ENCODE measurements at places on chromosomes 12 and 14.

DNA sequence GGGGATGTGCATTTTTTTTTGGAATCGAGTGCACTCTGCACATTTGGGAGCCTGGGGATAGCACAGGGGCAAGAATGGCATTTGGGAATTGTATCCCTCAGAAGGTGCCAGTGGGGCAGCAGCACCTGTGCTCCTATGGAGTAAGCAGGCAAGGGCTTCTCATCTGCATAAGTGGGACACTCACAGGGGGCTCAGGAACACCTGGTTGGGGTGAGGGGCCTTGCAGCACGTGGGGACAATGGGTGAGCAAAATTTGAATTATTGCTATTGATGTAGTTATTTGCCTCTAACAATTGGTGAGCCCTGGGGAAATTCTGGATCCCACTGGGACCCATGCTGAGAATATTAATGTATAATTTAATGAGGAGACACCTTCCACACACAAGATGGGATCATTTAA, 274.2 kb downstream of the TTC6 start:
- DNase-seq = no peak

DNA sequence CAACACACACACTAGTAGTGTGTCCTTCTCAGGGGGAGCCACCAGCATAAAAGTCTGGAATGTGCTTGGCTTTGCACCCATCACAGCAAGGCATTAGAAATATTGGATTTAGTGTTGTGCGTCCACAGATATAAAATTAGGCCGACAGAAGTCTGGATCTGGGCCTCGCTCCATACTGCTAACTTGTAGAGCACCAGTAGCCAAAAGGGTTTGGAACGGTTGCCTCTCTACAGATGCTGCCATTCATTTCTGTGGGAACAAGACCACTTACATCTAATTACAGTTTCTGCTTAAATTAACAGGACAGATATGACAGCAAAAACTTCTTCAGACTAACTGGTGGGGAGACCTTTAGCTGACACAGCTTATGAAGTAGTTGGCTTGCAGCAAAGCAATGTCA, 94.2 kb downstream of the EXOC5 start:
- DNase-seq = no peak

- no peak for DNase-seq
Measured at GRCh38 chr12:93706387-93706786, 29.2 kb downstream of the CRADD start.

DNA sequence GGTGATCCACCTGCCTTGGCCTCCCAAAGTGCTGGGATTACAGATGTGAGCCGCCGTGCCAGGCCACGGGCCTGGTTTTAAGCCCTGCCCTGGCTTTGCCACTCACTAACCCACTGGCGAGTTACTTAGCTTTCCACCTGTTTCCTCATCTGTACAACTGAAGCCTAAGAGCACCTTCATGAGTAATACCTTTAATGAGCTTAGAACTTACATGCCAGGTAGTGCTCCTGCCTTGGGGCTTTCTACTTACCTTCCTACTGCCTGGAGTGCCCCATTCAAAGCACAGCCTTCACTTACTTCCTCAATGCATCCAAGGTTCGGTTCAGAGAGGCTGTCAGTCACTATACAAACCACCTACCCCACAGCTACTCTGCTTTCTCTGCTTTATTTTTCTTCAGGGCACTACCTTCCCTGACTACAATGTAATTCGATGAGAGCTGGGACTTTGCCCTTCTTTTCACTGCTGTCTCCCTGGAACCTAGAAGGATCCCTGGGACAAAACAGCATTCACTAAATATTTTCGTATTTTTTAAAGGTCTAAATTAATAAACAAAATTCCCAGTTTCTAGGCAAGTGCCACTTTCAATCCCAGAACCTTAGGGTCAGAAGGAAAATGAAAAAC, 13.8 kb downstream of the ZCCHC8 start:
- DNase-seq = no peak

DNA sequence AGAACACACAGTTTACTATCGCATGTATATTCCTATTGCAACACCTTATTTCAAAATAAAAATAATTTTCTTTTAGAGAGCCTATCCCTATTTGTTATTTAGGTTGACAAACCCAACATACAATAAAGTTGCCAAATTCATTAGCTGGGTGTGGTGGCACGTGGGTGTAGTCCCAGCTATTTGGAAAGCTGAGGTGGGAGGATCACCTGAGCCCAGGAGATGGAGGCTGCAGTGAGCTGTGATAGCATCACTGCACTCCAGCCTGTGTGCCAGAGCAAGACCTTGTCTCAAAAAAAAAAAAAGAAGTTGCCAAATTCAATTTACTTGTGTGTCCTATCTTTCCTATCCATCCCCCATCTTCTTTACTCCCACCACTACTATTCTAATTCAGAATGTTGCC, 23.9 kb downstream of the DENND5B start:
- no peak for DNase-seq

- DNase-seq = no peak
Measured at GRCh38 chr12:114767906-114768722, 84.1 kb upstream of the TBX3 start.

GRCh38 chr14:61080591-61081010, 99.6 kb downstream of the SLC38A6 start:
- DNase-seq = no peak

DNA sequence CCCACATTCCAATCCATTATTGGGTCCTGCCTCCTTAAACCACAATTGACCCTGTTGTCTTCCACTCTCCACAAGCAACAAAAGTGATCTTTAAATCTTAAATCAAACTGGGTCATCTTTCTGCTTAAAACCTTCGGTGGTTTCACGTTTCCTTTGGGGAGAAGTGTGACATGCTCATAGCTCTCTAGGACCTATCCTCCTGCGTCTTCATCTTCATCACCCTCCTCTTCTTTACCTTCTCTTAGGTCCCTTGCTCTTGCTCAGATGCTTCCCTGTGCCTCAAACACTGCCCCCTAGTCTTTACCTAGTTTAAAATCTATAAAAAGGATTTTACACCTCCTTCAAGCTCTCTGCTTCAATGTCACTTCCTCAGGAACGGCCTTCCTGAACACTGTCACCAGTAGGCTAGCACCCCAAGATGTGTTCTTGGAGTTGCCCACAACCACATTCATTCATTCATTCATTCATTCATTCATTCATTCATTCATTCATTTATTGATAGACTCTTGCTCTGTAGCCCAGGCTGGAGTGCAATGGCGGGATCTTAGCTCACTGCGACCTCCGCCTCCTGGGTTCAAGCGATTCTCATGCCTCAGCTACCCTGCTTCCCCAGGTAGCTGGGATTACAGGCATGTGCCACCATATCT, 46.8 kb downstream of the GALNT4 start:
- no peak for DNase-seq

- DNase-seq = peak; percentile 26
Measured at GRCh38 chr12:29563636-29564035, 66.2 kb upstream of the OVCH1 start.

- DNase-seq = peak; percentile 94
Measured at GRCh38 chr14:68733086-68733914, 59.6 kb downstream of the ZFP36L1 start.

- DNase-seq = no peak
Measured at GRCh38 chr14:92993302-92993701, 70.4 kb downstream of the CHGA start.

DNA sequence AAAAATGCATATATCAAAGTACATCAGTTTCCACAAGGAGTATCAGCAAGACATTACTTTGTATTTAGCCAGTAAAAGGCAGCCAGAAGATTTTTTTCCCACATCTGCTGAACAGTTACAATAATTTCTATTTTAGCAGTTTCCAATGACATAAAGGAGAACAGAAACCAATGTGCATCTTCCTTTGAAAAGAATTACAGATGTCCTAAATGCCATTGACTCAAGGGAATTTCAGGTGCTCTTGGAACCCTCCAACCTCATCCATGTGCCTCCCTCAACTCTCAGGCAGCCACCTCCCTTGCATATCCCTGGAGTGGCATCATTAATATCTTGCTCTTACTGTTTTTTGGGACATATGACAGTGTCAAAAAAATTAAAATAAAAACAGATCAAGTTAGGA, 62.2 kb upstream of the ST8SIA1 start:
- no peak for DNase-seq

GRCh38 chr12:128813883-128814282, 9.9 kb downstream of the SLC15A4 start:
- no peak for DNase-seq

DNA sequence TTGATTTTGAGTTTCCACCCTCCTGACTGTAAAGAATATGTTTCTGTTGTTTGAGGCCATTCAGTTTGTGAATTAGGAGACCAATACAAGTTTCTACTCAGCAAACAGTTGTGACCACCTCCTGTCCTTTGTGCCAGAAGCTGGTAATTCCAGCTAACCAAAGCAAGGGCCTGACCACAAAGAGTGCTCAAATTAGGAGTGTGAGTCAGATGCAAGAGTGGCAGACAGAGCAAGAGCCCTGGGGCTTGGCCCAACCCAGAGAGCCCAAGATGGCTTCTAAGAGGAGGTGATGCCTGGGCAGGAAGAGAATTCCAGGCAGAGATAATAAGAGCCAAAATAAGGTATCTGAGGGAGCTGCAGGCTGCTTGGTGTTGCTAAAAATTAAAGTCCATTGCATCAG, 77.7 kb upstream of the C14orf132 start:
- no peak for DNase-seq
